Hindlimb muscle (tissue), 1 donor: ENCODE measurements at places on chromosomes 12 and 14.
A peak's percentile ranks its signal among the peaks of the same experiment; 100 is the strongest.

DNA sequence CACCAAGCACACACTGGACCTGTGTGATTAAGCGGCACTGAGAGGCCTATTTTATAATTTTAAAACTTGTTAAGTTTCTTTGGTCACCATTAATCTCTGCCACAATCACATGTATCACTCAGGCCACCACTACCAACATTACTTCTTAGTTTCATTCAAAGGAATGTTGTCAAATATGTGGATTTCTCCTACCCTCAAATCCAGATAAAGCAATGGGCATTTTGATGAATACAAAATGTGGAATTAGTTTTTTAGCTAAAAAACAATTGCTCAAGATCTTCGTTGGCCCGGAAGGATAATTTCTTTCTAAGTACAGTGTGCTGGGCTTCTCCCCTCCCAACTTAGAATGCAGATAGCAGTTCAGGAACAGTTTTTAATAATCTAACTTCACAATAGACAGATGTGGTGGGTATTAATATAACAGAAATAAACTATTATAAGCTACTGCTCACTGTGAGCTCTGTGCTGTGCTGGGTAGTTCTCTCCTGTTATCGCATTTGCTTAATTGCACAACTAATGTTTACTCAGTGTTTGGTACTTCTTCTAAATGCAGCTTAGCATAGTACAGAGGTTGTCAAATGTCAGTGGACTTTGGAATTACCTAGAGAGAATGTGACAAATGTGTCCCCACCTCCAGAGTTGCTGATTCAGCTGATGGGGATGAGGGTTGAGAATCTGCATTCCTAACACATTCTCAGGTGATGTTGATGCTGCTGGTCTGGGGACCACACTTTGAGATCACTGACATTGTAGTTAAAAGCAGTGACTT is 266.7 kb upstream of the AMIGO2 start:
- no peak for DNase-seq

DNA sequence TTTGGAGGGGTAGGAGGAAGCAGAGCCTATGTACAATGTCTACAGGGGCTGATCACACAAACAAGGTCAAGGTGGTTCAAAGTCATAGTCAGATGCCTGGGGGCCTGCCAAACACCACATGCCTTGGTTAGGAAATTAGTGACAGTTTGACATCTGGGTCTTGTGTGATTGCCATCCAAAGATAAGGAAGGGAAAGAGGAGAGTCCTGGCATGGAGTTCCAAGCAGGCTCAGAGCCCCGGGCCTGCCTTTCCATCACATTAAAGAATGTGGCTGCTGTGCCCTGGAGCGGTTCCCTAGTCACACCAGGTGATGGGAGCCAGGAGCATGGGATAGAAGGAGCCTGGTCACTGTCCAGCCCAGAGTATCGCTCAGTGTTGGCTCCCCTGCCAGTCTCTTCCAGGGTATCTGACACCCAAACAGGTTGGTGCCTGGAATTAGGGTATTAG is 53.6 kb upstream of the BCL2L14 start:
- DNase-seq: no peak

- no peak for DNase-seq
Measured at GRCh38 chr12:127257366-127257935, 1009.5 kb upstream of the TMEM132C start.

DNA sequence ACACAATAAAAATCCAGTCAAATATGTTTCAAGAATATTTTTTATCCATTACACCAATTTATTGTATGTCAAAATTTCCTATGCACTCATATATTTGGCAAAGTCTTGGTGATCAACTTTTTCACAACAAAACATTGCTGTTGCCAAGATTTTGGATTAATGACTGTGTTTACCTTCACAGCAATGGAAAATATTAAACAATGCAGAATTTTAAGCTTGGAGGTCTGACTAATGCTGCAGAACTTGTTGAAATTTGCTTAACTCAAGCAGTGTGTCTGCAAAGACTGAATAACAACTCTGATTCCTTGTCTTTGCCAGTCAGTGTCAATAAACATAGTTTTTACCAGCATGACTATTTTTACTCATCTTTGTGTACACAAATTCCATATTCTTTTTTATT is 336.4 kb downstream of the CCER1 start:
- peak; percentile 23 for DNase-seq

DNA sequence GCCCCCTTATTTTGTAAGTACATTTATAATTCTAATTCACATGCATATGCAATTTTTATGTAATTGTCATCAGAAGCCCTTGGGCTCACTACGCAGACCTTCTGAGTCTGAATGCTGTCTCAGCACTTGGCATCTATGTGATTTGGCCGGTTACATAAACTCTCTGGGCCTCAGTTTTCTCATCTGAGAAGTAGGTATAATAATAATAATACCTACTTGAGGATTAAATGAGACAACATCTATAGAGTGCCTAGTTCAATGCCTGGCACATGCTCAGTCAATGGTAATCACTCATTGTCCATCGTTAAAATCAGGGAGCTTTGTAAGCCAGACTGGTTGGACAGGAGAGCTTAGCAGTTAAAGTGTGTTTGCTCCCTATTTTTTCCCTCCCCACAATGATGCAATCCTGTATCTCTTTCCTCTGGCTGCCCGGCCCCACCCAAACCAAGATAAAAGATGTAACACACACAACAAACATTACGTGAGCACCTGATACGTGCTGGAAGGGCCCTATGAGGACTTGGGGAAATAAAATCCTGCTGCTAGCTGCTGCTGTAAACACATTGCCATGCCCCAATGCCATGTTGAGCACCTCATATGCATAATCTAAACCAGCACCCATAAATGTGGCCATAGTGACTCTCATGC is 235.0 kb downstream of the CRADD start:
- DNase-seq: no peak

- peak; percentile 45 for DNase-seq
Measured at GRCh38 chr12:93061473-93062419, 132.7 kb upstream of the EEA1 start.

- no peak for DNase-seq
Measured at GRCh38 chr12:92468358-92469020, 234.3 kb upstream of the PLEKHG7 start.

DNA sequence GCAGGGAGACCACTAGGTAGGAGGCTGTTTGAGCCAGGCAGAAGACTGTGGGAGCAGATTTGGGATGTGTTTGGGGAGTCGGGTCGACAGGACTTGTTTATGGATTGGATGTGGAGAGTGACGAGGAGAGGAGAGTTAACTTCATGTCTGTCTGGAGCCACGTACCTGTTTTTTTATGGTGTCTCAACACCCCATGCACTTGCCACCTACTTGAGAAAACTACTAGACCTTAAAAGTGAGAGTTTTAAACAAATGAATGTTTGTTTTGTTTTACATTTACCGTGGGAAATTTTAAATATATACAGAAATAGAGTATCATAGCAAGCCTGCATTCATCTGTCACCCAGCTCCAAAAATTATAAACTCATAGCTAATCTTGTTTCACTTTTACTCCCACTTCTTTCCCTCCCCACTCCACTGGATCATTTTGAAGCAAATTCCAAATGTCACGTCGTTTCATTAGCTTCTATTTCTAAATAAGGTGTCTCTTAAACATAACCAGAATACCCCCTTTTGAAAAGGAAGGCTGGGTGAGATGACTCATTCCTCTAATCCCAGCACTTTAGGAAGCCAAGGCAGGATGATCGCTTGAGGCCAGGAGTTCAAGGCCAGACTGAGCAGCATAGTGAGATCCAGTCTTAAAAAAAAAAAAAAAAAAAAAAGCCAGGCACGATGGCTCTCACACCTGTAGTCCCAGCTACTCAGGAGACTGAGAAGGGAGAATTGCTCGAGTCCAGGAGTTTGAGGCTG is 136.2 kb downstream of the ANO6 start:
- no peak for DNase-seq

DNA sequence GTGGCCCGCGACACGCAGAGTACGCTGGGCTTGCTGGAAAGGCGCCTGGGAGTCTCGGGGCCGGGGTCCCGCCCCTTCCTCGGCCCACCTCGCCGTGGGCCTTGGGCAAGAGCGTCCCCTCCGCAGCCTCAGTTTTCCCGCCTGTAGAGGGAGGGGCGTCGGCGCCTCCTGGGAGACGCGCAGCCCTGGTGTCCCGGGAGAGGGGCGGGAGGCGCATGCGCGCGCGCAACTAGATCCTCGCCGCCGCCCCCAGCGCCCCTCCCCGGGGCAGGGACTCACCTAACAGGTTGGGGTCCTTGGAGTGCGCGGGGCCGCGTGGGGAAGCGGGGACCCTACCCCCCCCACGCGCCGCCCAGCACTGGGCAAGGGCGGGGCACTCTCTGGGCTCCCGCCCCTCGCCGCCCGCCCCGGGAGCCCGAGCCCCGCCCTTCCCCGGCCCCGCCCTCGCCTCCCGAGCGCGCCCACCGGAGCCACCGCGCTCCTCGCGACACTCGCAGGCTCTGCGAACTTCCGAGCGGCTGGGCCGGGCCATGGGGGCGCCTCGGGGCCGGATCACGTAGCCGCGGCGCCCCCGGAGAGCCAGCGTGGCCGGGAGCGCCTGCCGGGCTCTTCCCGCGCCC is at the start of gene KIF26A:
Gene KIF26A, plus strand, starts transcription at position 490 of the 620 bp plus-strand sequence. CDS start 136 bp downstream, outside the sequence.
- DNase-seq: no peak

DNA sequence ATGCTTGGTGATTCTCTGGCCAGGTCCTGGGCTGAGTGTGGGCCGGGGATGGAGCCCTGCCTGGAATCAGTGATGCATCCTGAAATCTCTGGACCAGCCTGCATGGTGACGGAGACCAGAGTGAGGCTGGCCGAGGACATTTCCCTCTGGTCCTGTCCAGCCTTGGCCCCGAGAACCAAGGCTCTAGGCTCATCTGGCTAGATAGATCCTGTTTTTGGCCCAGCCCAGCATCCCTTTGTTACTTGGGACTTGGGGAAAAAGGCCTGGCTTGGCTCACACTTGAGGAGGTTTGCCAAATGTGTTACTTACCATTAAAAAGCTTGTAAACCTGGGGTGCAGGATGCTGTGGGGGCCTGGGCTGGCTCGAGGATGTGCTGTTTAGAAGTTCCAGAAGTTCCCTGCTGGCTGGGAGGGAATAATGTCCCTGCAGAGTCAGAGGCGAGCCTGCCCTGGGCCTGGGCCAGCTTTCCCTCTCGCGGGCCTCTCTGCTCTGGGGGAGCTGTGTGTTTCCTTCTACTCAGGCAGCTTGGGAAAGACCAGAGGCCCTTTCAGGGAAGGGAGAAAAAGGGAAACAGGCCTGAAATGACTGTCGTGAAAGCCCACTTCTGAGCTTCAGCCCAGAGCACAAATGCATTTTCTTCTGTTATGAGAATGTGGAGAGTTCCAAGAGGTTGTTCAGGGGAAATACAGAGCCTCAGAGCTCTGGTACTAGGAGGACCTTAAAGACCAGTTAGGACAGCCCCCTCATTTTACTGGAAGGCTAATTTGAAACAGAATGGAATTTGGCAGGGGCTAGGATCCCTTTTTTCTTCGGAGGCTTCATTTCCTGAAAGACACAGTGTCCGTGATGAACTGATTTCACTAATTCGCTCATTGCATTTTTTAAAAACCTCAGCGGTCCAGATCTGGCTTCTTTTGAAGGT is 47.2 kb upstream of the CTDSP2 start:
- peak; percentile 95 for DNase-seq

- DNase-seq: no peak
Measured at GRCh38 chr12:132561427-132562156, 48.8 kb downstream of the LRCOL1 start.
